Caki2 (cell line): ENCODE measurements at places on chromosomes 7 and 10. TPM values are rescaled to one million over a fixed set of nuclear protein-coding genes. Genes with fewer than 3 reads are reported as not detected.

CHPF2 gene
- 27.5 and 38.2 TPM in 2 replicates for total RNA-seq

CYP3A4 gene
- not detected in 2 replicates for total RNA-seq

TCAF2 gene
- 0.78 and 2.5 TPM in 2 replicates for total RNA-seq

ST8SIA6 gene
- not detected in 2 replicates for total RNA-seq

GNAT3 gene
- not detected in 2 replicates for total RNA-seq

PAPOLB gene
- not detected in 2 replicates for total RNA-seq

AGMO gene
- 0.84 and 1.3 TPM in 2 replicates for total RNA-seq

SERPINE1 gene
- total RNA-seq: 36.7 and 42.4 TPM in 2 replicates

CALHM3 gene
- 0.47 TPM in 1 of 2 replicates, not detected in the other for total RNA-seq

ITPRID1 gene
- not detected in 2 replicates for total RNA-seq

ANKRD22 gene
- total RNA-seq: not detected in 2 replicates

STEAP1 gene
- 0.71 TPM in 1 of 2 replicates, not detected in the other for total RNA-seq

CALHM1 gene
- total RNA-seq: not detected in 2 replicates

LBX1 gene
- total RNA-seq: not detected in 2 replicates

EPO gene
- not detected in 2 replicates for total RNA-seq

SCART1 gene
- 0.27 TPM in 1 of 2 replicates, not detected in the other for total RNA-seq

BEND7 gene
- 12.7 and 13.3 TPM in 2 replicates for total RNA-seq

PAX4 gene
- not detected in 2 replicates for total RNA-seq

FKBP6 gene
- not detected in 2 replicates for total RNA-seq

ITGB8 gene
- 49.8 and 56.5 TPM in 2 replicates for total RNA-seq

ETV1 gene
- total RNA-seq: 2.5 and 8.4 TPM in 2 replicates

EIF4H gene
- total RNA-seq: 341 and 380 TPM in 2 replicates

SPDYE2B gene
- total RNA-seq: not detected in 2 replicates

NUTM2A gene
- 1.7 TPM in 1 of 2 replicates, not detected in the other for total RNA-seq
